ENCODE measurements at places on chromosomes 7 and 10.

DNA sequence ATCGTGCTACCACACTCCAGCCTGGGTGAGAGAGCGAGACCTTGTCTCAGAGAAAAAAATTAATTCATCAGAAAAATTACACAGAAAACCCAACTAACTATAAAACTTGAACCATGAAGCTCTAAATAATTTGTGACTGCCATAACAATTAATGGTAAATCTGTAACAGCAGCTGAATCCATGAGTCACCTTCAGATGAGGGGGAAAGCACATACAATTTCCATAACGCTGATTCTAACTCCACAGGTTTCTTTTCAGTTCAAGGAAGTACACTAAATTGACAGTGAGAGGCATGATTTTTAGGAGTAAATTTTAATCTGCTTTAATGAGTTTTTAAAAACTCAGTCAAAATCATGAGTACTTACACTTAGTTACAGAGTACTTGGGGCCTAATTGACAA is 120.1 kb upstream of the NOBOX start:
- no peak for DNase-seq

GRCh38 chr7:134985894-134986362 is 380 bp upstream of the AGBL3 start:
- no peak for DNase-seq

DNA sequence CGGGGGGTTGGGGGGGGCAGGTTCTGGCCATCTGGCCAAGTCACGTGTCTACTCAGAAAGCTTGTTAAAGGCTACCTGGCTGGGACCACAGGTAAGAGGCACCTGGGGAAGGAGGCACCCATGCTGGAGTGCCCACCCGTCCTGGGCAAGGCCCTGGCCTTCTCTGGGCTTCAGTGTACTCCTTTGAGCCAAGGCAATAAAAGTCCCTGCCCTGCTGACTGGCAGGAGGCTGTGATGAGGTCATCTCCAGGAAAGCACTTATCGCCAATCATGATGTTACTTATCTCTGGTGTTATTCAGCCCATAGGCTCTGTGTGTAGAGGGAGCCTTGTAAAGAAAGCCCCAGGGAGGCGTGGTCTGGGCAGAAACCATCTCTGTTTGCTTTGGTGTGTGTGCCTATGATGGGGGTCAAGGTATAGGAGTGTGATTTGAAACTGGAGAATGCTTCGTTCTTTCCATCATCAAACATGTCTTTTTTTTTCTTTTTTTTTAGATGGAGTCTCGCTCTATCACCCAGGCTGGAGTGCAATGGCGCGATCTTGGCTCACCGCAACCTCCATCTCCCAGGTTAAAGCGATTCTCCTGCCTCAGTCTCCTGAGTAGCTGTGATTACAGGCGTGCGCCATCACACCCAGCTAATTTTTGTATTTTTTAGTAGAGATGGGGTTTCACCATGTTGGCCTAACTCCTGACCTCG is 2.5 kb upstream of the CLDN4 start:
- peak; percentile 63 for DNase-seq

DNA sequence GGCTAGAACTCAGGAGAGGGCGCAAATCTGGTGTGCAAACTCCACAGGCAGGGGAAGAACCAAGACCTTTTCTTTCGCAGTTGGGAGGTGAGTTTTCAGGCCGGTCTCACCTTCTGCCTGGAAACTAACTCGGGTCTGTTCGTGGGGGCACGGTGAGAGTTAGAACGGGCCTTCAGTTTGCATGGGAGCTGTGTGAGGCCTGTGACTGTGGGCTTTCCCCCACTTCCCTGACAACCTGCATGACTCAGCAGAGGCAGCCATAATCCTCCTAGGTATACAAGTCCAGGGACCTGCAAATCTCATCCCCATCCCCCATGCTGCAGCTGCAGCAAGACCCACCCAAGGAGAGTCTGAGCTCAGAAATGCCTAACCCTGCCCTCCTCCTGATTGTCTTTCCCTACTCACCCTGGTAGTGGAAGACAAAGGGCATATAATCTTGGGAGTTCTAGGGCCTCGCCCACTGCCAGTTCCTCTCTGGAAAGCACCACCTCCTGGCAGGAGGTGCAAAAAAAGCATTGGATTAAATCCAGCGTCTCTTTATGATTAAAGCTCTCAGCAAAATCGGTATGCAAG is 194.9 kb upstream of the ETV1 start:
- DNase-seq = no peak

GRCh38 chr7:96040250-96040772 is 268.0 kb downstream of the DYNC1I1 start:
- no peak for DNase-seq

DNA sequence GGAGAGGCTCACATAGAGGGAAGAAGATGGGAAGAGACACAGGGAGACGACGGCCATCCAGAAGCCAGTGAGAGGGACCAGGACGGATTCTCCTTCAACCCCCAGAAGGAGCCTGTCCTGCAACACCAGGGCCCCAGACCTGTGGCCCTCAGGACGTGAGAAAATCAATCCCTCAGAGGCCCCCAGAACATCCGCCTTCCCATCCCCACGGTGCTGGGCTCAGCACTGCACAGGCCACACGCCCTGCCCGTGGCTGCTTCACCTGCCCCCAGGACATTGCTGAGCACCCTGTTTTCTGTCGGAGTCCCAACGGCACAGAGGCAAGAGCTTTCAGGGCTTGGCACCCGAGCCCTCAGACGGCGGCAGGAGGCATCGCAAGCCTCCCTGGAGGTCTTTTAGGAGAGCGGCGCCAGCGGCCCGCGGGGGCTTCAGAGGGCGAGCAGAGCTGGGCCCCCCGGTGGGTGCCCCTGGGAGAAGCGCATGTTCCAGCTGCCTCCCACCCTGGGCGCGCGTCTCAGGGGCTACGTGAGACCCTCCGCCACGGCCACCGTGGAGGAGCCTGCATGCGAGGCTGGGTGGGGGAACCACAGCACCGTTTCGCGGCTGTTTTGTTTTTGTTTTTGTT is 42.8 kb downstream of the PDGFA start:
- DNase-seq = no peak

DNA sequence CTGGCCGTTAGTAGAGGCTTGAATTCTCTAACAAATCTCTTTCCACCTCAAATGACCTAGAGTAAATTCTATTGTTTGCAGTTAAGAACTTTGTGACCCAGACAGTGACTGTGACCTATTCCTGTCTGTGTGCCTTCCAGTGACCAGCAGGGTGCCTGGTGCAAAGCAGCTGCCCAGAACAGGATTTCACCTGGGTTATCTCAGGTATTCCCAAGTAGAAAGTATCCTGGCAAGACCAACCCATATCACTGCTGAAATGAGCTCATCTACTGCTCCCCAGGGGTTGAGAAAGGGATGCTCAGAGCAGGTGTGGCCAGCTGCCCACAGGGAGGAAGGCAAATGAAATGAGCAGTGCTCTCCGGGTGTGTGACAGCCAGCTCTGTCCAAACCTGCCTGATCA is 2.1 kb upstream of the MSMB start:
- DNase-seq = no peak

- no peak for DNase-seq
These were observed 97.3 kb upstream of the PDLIM1 start for GRCh38 chr10:95388109-95388471.

Data from SJCRH30 (cell line).